Chondrocyte (in vitro differentiated cells): ENCODE measurements at places on chromosomes 11 and 22. TPM values are rescaled to one million over a fixed set of nuclear protein-coding genes. Genes with fewer than 3 reads are reported as not detected.

GRCh38 chr11:108319541-108320145 is 96.8 kb downstream of the ATM start:
- no peak for DNase-seq

DNA sequence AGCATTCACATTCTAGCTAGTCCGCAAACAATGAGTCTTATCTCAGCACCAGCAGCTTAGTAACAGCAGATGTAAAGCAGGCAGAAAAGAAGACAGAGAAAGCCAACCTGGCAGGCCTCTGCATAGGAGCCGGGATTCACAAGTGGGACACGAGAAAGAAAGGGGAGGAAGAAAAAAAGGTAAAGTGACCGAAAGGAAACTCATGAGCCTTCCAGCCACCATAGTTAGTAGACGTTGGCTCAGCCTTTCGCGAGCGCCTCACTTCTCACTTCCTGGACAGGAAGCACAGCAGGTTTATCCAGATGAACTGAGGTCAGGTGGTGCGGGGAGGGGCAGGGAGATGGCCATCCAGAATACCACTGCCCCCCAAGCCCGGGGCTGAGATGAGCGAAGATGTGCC is 19.7 kb upstream of the KAT5 start:
- no peak for DNase-seq

GRCh38 chr11:16505481-16505880 is 149.1 kb upstream of the SOX6 start:
- no peak for DNase-seq

DNA sequence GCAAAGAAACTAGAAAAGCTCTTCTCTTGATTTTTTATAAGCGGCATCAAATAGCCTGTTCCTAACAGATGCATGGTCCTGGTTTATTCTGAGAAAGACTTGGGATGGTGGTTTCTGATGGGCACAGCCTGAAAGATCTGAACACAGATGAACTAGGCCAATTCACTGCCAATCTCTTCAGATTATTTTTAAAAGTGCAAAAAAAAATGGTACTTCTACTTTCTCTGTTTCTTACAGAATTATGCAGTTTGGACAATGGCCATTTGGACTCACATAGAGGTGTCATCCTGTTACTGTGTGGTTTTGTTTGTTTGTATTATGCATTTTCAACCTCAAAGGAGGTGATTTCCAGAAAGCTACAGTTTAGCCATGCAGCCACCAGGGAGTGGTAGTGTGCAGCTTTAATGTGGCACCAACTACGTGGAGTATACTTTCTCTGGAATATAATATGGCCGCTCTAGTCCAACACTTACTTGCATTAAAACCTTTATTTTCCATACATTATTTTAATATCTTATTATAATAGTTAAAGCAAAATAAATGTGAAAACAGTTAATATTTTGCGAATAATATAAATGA is 469.8 kb upstream of the KIRREL3 start:
- DNase-seq, result no peak

- DNase-seq, result no peak
These were observed 8.2 kb upstream of the MAFF start for GRCh38 chr22:38193580-38193979.

- DNase-seq, result no peak
These were observed 53.4 kb downstream of the GRAMD1B start for GRCh38 chr11:123483466-123483865.

DNA sequence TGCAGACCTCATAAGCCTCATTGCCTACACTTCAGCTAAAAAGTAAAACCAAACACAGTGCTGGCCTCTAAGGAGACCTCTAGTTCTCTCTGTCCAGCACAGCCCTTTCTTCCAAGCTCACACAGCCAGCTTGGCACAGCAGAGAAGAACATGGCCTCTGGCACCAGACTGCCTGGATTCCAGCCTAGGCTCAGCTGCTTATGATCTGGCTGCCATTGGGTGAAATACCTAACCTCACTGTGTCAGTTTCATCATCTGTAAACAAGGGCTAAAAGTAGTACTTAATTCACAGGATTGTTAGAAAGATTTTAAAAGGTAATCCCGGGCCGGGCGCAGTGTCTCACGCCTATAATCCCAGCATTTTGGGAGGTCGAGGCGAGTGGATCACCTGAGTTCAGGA is 9.9 kb upstream of the ACER3 start:
- no peak for DNase-seq

GRCh38 chr11:119641983-119642745 is 86.8 kb downstream of the NECTIN1 start:
- no peak for DNase-seq

DNA sequence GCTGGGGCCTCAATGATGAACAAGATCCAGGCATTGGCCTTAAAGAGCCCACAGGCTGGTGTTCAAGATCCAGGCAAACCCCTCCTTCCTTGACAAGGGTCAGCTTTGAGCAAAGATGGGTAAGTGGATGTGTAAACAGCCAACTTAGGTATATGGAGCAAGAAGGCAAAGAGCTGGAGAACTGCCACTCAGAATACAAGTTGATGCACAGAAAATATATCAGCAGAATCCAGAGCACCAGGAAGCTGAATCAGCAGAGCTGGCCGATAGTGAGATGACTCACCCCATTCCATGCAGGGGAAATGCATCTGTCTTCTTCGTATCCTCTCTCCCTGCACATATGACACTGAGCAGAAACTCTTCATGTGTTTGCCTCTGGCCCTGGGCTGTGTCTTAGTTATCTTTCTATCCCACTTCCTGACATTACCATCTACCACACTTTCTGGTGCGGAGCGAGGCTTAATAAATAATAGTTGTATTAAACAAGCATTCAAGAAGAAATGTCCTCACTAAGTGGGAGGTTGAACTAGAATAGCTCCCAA is 57.8 kb downstream of the ENDOD1 start:
- no peak for DNase-seq

- DNase-seq, result no peak
These were observed 200.3 kb upstream of the MPPED2 start for GRCh38 chr11:30786256-30787110.

DNA sequence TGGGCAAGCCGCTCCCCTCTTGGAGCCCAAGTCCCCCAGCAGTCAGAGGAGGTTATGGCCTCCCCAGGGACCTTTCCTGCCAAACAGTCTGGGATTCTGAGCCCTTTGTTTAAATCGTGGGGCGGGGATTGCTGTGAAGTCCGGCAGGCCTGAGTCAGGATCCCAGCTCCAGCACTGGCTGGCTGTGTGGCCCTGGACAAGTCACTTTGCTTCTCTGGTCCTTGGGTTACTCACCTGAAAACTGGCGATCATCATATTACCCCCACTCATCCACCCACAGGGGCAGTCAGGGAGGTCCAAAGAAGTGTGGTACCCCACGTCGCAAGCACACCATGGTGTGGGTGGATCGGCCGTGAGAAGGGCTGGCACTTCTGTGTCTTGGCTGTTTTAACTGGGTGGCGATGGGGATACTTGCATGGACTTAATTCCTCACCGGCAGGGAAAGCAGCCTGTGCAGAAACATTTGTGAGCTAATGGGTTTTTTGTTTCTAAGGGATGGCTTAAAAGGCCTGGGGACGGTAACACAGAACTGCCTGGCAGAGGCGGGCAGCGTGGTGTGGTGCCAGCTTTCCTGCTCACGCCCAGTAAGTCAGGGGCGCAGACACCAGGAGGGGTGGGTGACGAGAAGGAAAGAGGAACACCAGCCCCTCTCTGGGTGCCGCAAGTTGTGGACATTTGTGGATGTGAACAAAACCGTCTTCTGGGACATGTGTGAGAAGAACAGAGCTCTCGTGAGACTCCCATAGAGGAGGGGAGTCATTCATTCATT is 31.6 kb upstream of the PRR5 start:
- no peak for DNase-seq

DNA sequence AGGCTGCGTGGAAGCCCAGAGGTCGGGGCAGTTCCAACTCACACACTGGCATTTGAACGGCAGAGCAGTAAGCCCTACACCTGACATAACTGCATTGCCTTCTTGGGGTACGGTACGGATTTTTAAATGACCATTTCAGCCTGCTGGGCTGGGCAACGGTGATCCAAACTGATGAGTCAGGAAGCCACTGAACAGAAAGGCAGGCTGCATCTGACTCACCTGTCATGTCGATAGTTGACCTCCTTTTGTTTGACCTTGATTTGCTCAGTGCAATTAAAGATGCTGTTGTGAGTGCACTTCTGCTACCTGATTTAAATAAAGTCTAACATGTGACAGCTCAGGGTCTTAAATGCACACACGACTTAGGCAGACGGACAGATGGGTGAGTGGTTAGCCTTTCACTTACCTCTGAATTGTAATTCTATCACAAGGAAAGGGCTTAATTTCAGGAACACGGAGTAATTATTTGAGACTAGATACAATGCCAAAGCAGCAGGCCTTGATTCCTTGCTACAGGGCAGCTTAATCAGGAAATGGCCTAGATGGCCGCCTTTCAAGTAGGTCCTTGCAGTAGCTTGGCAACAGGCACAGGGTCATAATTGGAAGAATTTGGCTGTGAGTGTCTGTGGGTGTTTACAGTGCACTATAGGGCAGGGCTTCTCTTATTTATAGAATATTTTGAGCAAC is 52.2 kb downstream of the BMAL1 start:
- DNase-seq, result no peak

DNA sequence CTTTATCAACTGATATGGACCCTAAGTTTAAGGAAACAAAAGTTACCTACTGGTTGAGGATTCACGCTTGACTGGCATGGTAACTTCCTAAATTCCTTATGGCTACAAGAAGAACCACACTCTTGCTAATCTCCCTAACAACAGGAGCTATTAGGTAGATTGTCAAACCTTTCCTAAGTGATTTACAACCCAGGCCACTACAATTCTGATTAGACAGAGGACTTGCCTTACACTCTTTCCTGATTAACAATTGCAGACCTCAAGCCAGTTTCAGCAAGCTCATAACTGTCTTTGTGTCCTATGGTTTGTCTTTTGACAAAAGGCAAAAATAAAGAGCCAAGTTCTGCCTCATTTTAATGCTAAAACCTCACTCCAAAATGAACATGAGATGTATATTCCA is 16.3 kb downstream of the OR52K2 start:
- DNase-seq, result no peak

- DNase-seq, result no peak
These were observed 5.7 kb upstream of the MMP20 start for GRCh38 chr11:102630598-102631448.

DNA sequence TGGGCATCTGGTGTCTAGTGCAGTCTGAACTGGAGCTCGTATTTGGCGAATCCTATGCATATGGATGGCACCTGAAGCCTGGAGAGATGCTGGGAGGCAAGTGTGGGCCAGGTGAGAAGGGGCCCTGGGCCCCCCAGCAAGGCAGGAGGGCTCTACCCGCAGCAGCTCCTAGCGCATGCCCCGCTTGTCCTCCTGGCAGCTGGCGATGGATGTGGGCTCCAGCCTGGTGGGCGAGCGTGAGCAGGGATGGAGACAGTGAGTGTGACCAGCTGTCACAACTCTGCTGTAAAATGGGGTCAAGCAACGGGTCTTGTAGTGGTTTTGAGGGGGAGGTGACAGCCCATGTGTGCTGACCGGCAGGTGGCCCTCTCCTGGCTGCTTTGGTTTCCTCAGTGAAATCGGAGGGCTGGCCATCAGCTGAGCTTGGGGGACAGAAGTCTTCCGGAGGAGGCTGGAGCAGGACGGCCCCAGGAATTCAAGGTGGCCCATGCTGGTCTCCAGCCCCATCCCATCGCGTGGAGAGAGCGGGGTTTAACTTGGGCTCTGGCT is 12.0 kb downstream of the FRMD8 start:
- no peak for DNase-seq

DNA sequence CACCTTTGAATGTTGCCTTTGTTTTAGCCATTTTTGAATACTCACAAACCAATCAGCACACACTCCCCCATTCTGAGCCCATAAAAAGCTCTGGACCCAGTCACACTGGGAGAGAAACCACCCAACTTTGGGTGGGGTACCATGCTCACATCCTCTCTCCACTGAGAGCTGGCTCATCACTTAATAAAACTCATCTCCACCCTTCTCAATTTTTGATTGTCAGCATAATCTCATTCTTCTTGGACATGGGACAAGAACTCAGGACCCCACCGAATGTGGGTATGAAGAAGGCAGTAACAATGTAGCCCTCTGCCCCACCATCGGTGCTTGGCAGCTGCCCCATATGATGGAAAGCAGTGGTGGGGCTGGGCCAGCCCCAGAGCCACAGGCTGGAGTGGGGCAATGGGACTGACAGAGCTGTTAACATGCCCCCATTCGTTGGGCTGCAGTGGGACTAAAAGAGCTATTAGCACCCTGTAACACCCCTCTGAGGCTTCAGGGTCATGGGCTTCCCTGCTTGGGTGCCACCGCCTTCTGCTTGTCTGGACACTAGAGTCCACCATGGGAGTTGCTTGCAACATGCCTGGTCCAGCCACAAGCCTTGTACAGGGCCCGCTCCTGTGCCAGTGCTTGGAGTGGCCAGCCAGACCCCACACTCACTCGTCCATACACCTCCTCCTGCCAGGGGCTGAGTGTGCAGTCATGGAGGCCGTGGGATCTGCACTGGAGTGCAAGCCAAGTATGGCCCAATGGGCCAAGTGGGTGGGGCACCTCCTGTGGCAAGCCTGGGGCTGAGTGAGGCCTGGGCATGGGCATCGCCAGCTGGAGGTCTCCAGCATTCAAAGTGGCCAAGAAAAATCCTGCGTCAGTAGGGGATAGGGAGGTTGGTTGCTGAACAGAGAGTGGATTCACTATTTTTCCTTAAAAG is 471.1 kb downstream of the TBC1D22A start:
- no peak for DNase-seq

DNA sequence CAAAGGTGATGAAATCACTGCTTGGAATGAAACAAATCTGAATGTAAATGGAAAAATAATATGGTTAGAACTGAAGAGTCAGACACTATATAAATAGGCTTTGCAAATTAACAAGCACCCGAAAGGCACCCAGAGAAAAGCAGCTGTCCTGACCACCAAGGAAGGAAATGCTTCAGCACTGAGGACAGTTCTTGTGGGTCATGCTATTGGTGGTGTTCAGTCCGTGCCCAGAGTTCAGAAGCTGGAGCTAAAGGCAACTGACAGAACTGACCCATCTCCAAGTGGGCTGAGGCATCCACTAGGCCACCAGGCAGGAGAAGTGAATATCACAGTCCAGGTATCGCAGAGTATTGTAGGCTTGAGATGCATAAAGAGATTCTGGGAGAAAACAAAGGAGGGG is 208.9 kb downstream of the OPCML start:
- DNase-seq, result no peak

DNA sequence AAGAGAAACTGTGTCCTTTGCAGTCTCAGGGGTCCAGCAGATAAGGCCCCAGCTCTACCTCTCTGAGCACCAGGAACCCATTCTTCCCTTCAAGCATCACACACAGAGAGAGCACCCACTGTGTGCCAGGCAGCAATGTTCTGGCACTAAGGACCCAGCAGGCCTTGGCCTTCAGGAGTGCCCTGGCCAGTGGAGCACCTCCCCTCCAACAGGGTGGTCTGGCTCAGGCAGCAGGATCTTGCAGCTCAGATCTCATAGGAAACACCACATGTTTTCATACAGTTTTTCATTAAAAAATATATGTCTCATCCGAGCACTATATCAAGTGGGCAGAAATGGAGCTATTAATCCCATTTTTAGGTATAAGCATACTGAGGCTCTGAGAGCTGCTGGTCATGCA is 410.6 kb downstream of the SOX6 start:
- no peak for DNase-seq

GRCh38 chr22:50712341-50713007 is 25.5 kb upstream of the ACR start:
- DNase-seq, result peak; percentile 72

Gene EWSR1
- 139 to 205 TPM (median 144 TPM) in 3 replicates for total RNA-seq

Gene PANX3
- total RNA-seq, result not detected in 3 replicates

Gene TMEM45B
- total RNA-seq, result not detected in 3 replicates

Gene MMP27
- not detected in 3 replicates for total RNA-seq

Gene DSCAML1
- not detected in 3 replicates for total RNA-seq

Gene ACTN3
- 0.07 TPM in 1 of 3 replicates, not detected in the others for total RNA-seq

Gene RTN4RL2
- 0.31 to 0.57 TPM in 2 of 3 replicates, not detected in the other for total RNA-seq

Gene MS4A12
- not detected in 3 replicates for total RNA-seq

Gene TMEM126A
- 28.8 to 35.8 TPM (median 30.7 TPM) in 3 replicates for total RNA-seq

Gene CRYBA4
- not detected in 3 replicates for total RNA-seq

Gene BEST1
- total RNA-seq, result 1.3 to 4.5 TPM (median 2.8 TPM) in 3 replicates

Gene ANGPTL5
- total RNA-seq, result 4.0 TPM in 1 of 3 replicates, not detected in the others
